Amniotic stem cell (primary cell): ENCODE measurements at places on chromosomes 4 and X.

DNA sequence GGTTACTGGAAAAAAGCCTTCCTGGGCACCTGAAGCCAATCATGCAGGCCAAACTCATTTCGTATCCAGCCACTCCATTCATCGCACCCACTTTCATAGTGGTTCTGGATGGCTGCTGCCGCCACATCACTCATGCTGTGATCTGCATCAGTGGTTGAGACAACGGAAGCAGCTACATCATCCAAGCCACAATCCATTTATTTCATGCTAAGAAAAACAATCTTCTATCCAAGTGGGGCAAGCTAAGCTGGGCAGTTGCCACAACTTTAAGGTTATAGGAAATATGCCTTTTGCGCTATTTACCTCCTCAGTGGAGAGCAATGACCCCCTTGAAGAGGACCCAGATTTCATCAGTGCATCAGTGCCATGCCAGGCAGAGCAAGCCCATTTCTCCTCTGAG lies 124.6 kb downstream of the GRIA3 start:
- no peak for DNase-seq

- DNase-seq, result no peak
These were observed 1.0 kb downstream of the SHISA3 start for GRCh38 chr4:42398171-42398870.

- no peak for DNase-seq
These were observed 19.2 kb upstream of the SLC6A14 start for GRCh38 chrX:116417214-116417613.

- DNase-seq, result no peak
These were observed 217.4 kb upstream of the GIMD1 start for GRCh38 chr4:106585915-106586349.

DNA sequence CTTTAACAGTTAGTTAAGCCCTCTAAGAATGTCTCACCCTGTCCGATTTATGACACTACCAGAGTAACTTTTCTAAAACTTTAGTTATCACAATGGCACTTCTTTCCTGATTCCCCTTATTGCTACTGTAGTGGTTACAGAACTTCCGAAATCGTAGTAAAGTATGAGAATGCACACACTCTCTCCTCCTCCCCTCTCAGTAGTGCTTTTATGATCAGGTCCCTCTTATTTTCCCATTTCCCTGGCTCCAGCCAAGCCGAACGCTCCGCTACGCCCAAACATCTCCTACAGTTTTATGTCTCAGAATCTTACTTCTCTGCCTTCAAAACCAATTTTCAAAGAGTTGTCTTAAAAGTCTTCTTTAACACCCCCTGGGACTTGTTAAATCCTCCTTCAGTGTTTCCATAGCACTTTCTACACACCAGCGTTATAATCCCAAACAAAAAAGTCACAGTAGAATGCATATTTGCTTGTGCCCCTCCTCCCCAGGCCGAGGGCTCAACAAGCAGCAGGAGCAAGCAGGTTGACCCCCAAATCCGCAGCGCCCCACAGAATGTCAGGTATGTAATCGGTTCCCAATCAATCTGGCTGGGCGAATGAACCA lies 671 bp downstream of the HPF1 start:
- DNase-seq, result no peak

DNA sequence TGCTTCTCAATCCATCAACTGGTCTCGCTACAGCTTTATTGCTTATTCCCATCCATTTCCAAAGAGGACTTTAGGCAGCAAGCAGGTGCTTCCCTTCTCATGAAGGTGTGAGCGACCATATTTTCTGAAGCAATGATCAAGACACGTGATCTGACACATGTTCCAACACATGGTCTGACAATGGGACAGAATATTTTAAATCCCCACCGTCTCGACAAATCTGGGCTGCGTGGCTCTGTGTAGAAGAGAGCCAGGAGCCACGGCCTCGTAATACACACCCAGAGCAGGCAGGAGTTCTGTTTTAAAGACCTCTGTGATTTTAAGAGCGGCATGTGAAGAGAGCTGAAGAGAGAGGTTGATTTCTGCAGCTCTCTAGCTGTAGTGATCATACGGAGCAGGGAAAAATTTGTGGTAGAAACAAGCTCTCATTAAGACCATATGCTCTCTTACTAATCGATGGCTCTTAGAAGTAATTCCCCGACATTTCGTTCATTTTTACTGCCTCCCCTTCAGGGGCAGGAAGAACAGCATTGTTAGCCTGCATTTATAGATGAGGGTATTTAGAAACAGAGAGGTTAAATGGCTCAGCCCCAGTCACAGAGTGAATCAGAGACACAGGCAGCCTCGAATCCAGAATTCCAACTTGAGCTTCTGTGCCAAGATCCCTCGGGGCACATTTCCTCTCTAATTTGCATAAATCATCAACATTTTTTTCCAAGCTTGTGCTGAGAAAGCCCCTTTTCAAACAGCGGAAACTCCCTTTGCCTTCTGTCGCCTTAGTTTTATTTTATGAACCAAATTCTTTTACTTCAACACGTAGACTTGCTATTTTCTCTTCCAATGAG lies 91.0 kb upstream of the BCOR start:
- DNase-seq, result peak; percentile 42

GRCh38 chr4:77146186-77147078 lies 10.6 kb upstream of the CCNG2 start:
- no peak for DNase-seq

DNA sequence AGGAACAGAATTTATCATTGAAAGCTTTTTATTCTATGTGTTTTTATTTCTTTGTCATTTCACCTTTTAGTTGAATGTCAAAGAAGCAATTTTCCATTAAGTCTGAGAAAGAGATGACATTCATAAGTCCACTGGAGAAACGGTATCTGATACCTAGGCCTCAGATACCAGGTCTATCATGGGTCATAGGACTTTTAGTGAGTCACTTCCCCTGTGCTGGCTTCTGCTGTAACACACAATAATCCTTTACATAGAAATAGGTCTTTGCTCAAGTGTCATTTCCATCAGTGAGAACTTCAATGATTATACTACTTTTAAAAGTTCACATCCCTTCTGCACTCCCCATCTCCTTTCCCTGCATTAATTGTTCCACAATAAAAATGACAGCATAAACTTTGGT lies 125.5 kb upstream of the ARMCX2 start:
- no peak for DNase-seq
